Activated CD4-positive, alpha-beta T cell treated with anti-CD3 and anti-CD28 coated beads, Interleukin-2, amount 10 ng/mL, durations not matched to agents 24 days and 14 days (primary cell): ENCODE measurements at places on chromosomes 2 and 18.

DNA sequence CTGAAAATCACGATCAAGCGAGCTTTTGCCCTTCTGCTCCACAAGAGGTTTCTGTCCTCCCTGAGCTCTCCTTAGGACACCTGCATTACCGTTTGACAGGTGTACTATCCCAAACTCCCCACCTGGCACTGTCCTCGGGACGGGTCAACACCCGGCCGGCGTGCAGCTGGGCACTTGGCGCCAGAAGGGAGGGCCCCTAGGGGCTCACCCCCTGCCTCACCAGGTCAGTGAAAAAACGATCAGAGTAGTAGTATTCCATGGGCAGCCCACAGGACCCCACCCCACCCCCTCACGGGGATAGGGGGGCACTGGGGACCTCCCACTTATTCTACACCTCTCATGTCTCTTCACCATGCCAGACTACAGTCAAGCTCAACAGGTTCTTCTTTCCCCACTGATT lies 117.6 kb upstream of the ANKRD30BL start:
- peak; percentile 38 for DNase-seq

- no peak for DNase-seq
Observed at GRCh38 chr2:60353863-60354262, 199.6 kb downstream of the BCL11A start.

- DNase-seq = no peak
Observed at GRCh38 chr2:120602251-120602650, 133.4 kb upstream of the GLI2 start.

DNA sequence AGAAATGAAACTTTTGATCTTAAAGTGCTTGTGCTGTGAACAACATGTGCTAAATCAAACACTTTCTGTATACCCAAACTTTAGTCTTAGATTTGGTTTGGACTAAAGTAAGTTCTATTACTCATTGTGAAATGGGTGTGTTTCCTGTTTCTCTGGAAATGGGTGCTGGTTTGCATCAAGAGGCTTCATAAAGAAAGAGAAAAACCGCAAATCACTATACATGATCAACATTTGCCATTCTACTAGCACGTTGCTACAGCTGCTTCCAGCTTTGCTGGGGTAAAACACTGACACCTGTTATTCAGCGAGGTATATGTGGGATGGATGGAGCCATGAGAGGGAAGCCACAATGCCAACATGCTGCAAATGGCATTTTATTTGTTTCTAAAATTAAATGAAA lies 547.0 kb upstream of the ACVR2A start:
- peak; percentile 85 for DNase-seq

GRCh38 chr18:23225503-23225902 lies 90.2 kb downstream of the CABLES1 start:
- DNase-seq = no peak

- no peak for DNase-seq
Observed at GRCh38 chr2:233438573-233439147, 84.4 kb downstream of the DGKD start.

- no peak for DNase-seq
Observed at GRCh38 chr2:45009928-45010701, 863 bp upstream of the SIX2 start.

GRCh38 chr2:239932881-239933735 lies 92.0 kb downstream of the NDUFA10 start:
- DNase-seq = no peak

- DNase-seq = no peak
Observed at GRCh38 chr18:78595453-78595852, 384.2 kb upstream of the SALL3 start.

GRCh38 chr2:188292348-188293239 lies 920 bp downstream of the GULP1 start:
- no peak for DNase-seq

DNA sequence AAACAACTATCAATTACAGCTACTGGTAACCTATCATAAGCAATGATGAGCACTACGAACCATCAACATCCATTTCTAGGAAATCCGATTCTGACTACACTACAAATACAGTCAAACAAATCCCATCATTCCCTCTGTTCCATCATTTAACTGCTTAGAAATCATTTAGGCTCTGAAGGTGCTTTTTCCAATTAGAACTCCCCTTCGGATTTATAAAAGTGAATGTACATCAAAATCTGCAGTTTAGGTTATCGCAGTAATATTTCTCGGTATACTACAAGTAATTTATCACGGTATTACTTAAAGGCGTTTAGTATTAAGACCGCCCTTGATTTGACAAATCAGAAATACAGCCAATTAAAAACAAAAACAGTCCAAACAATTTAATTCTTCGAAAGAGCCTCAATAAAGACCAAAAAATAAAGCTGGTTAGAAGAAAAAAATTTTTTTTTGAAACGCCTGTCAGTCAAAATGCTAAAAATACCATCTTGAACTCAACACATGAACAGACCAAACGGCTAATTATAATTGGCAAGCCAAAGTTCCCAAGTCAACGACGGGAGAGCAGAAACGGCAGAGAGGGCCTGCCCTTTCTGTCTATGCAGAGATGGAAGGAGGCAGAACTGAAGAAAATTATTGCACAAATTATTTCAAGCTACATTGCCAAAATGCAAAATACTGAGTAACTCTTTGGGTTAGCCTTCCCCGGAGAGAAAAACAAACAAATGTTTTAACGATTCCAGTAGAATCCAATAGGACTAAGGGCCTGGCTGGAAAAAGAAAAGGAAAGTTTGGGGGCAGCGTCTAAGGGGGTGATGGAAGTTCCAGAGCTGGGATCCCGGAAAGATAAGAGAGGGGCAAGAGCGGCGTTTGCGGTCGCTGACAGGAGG lies 1.2 kb downstream of the VPS54 start:
- DNase-seq = peak; percentile 64

DNA sequence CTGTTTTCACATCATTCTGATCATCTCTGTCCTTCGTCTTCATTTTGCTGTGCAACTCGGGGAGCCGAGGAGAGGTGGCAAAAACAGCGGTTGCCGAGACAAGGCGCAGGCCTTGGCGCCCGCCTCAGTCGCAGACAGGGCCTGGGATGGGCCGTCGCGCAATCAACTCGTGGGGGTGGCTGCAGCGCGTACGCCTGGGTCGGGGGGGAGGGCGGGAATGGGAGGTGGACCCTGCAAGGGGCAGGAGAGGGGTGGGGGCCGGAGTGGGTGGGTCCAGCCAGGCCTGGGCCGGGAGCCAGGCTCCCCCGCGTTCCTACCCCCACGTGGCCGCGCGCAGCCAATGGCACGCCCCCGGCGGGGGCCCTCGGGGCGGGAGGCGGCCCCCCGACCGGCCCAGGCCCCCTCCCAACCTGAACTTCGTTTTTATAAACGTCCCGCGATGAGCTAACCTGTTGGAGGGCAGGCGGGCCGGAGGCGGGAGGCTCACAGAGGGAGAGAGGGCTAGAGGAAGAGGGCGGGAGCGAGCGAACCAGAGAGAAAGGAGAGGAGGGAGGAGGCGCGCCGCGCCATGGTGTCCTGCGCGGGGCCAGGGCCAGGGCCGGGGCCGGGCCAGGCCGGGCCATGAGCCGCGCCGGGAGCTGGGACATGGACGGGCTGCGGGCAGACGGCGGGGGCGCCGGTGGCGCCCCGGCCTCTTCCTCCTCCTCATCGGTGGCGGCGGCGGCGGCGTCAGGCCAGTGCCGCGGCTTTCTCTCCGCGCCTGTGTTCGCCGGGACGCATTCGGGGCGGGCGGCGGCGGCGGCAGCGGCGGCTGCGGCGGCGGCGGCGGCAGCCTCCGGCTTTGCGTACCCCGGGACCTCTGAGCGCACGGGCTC lies at the start of gene HOXD13:
Gene HOXD13, plus strand, starts transcription at position 452 of the 875 bp plus-strand sequence. Its CDS starts 170 bp downstream, at position 622.
- peak; percentile 60 for DNase-seq

- DNase-seq = no peak
Observed at GRCh38 chr18:65907281-65907680, 156.5 kb downstream of the CDH7 start.

DNA sequence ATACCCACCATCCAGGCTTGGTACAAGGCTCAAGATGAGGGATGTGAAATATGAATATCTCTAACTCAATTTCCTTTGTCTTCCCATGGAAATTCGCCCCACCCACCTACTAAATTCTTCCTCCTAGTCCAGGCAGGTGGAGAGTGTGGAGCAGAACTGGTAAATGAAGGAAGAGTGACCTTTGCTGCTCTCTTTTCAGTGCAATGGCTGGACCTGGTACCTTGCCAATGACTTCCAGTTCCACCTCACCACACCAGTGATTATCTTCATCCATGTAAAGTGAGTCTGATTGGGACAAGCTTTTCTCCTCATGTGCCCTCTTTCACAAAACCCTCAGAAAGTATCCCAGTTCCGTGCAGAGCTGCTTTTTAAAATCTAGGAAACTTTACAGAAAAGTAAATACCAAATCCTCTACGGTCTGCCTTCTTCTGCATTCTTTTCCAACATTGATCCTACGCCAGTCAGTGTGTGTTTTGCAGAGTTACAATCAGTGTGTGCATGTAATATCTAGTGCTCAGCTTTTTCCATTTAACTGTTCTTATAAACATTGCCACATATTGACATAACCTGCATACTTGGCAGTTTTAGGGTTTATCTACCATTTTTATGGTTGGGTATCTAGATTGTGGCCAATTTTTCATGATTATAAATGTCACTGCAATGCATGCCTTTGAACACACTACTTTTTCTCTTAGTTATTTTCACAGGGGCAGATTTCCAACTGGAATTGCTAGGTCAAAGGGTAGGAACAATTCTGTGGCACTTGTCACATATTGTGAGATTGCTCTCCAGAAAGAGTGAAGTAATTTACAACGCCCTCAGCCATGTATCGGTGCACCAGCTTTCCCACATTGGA lies 86.5 kb upstream of the SEC11C start:
- DNase-seq = no peak

DNA sequence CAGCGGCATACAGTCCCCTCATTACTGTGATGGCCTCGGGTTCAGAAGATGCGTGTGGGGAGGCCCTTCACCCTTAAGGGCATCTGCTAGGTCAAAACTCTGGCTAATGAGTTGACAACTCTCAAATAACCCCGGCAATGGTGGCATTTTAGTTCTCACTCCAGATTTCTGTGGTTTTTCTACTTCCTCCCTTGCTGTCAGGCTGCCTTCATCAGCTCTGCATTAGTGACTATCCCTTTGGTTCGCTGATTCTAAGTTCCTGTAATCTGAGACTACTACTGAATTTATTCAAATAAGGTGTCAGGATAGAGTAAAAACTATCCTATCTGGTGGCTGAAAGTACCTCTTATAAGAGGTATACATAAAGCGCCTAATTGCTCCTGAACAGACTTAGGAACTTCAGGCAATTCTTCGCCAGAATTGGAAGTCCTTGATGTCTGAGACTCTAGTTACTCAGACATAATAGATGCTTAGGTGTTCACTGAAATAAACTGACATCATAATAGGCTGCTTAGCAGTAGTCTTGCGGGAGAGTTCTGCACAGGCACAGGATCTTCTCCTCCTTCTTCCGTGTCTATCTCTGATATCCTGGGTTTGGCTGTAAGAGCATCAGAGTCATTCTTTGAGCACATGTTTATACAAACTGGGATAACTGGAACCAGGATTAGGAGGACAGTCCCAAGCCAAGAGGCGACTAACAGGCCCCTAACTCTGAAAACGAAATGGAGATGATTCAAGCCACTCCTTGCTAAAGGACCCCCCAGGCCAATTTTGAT lies 194.5 kb downstream of the DNER start:
- DNase-seq = no peak

GRCh38 chr18:887716-888115 lies 17.0 kb upstream of the ADCYAP1 start:
- no peak for DNase-seq

GRCh38 chr18:22505141-22505591 lies 87.5 kb upstream of the CTAGE1 start:
- no peak for DNase-seq

GRCh38 chr2:74571058-74571457 lies 16.5 kb downstream of the DOK1 start:
- no peak for DNase-seq

DNA sequence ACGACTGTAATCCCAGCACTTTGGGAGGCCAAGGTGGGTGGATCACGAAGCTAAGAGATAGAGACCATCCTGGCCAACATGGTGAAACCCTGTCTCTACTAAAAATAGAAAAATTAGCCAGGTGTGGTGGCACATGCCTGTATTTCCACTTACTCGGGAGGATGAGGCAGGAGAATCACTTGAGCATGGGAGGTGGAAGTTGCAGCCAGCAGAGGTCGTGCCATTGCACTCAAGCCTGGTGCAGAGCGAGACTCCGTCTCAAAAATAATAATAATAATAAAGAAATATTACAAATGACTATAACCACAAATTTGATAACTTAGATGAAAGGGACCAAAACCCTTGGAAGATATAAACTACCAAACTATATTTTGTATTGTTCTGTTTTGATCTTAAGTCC lies 226.3 kb upstream of the GULP1 start:
- DNase-seq = no peak

DNA sequence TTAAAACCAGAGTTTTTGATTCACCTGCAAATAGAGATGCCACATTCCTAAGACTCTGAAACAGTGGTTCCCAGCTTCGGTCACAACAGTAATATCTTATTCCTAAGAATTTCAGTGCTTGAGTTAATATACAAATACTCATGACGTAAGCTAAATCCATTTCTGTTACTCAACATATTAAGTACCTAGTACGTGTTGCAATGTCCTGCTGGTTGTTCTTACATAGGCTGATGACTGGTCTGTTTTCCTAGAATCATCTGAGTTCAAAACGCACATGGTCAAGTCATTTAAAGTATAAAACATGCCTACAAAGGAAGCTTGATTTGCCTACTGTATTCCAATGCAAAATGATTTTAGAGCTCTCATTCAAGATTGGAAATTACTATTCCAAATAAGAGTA lies 7.2 kb downstream of the NCL start:
- DNase-seq = no peak

- no peak for DNase-seq
Observed at GRCh38 chr18:50397023-50397422, 22.2 kb downstream of the SKA1 start.

DNA sequence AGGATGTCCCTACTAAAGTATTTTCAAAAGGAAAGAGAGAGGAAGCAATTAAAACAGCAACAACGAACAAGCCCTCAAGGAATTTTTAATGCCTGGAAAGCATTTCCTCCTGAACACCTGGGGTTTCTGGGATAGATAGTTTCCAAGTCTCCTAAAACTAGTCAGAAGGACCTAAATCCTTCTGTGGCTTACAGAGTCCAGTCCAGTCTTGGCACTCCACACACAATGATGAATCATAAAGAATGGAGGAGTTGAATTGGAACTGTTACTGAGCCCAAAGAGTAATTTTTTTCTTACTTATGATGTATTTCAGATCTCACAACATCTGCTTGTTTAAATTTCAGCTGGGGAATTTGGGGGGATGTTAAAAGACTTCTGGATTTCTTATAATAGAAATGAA lies 144.6 kb upstream of the SETBP1 start:
- DNase-seq = no peak

GRCh38 chr2:148599109-148599991 lies 45.2 kb upstream of the EPC2 start:
- no peak for DNase-seq
